ENCODE measurements at places on chromosomes 2 and 18.
A peak's percentile ranks its signal among the peaks of the same experiment; 100 is the strongest.

DNA sequence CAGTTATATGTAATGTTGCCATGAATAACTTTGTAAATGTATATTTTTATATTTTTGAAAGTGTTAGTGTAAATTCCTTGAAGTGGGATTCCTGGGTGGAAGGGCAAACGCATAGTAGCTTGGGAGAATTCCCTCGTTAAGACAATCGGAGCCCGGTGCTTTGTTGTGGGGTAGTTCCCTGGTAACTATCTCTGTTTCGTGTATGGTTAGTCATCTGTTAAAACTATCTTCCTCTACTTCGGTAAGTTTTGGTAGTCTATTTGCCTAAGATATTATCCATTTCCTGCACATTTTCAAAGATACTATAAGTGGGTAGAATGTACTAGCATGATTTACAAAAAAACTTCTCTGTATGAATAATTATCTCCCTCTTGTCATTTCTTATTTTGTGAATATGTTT is 113.8 kb upstream of the NRXN1 start:
- no peak for DNase-seq

- DNase-seq, result no peak
Observed at GRCh38 chr2:197265924-197266323, 44.7 kb downstream of the ANKRD44 start.

DNA sequence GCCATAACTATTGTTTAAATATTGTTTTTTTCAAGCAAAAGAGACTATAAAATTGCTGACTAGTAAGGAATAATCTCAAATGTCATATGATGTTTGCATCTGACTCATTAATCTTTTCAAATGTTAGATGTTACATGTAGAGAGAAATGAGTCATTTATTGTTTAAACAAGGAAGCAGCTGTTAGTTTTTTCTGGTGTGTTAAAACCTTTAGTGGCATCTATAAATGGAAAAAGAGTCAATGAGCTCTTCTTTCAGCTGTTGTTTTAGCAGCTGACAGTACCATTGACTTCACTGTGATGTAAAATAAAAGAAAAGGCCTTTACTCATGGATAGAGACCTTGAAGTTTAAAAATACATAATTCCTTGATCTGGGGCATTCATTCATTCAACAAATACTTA is 1.8 kb upstream of the KLHL41 start:
- DNase-seq, result peak; percentile 85

DNA sequence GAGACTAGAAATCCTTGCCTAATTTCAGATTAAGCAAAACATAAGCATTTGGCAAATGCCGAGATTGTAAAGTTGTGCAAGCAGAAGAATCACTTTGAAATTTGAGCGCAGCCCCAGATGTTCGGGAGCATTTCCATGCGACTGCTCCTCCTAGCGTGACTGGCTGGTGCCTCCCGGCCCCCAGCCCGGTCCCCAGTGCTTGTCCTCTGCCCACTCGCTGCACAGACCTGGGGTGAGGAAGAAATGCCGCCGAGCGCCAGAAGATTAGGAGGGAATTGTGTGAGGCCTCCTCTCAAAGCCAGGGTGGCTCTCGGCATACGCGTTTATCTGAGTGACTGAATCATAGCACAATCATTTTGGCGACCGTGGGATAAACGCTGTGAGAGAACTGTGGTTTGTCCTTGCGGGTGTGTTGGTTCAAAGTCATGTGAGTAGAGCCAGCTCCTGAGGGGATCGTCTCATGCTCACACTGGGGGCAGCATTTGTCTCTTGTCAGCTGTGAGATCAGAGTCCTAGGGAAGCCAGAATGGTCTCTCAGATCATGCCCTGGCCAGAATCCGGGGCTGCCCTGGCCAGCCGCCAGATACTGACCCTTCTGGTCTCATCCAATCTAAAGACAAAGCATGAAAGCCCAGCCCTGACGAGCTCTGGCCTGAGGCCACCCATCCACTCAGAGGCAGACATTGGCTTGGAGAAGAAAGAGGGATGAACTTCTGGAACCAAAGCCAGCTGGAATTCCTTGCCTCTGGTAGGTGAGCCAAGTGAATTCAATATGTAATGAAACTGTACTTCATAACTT is 189.3 kb downstream of the SH3RF3 start:
- DNase-seq, result no peak

DNA sequence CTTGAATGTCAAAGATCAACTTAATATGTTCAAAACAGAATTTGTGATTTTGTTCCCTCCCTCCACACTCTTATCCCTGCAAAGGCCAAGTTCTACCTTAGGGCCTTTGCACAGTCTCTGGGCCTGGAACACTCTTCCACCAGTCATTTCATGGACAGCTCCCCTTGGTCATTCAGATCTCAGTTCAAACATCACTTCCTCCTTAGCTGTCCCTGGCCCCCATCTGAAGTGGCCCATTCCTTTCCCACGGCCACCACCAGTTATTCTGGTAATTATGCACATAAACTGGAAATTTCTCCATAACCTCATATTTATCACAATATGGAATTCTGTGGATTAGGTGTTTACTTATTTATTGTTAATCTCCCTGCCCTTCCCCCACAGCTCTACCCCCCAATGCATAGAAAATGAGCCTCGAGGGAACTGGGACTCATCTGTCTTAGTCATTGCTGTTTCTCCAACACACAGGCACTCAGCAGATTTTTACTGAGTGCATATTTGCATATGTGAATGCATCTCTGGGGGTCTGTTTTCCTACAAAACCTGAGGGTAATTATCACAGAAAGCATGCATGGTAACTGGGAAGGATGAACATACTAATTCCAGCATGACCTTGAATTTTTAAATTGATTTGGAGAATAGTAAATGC is 35.5 kb upstream of the SPTBN1 start:
- no peak for DNase-seq

DNA sequence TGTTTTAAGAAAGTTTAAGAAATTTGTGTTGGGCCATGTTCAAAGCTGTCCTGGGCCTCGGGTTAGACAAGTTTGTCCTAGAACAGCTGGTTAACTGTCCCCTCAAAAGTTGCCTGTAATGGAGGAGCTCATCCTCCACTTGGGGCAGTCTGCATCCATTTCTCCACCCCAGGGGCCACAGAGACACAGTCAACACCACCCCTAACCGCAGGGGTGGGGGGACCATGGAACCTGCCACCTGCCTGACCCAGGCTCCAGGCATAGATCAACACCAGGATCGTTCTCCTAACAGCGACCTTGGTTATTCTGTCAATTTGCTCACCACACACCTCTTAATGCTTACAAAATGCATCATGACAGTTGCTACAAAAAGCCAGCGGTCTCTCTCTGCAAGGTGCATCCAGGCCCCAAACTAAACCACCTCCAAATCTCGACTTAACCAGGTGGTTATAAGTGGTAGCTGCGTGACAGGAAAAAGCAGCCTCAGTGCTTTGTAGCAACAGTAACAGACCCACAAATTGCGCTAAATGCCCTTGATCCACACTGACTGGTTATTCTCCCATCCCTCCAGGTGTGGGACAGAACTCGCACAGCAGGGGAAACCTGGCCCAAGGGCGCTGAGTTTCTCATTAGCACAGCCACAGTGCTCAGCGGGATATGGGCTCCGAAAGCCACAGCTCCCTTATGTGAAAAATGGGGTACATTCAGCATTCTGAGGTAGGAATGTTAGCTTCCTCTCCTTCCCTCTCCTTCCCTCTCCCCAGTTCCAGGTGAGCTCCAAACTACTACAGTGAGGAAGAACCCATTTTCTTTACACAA is 48.0 kb downstream of the HDLBP start:
- no peak for DNase-seq

GRCh38 chr2:138421971-138422335 is 79.6 kb upstream of the SPOPL start:
- peak; percentile 88 for DNase-seq

DNA sequence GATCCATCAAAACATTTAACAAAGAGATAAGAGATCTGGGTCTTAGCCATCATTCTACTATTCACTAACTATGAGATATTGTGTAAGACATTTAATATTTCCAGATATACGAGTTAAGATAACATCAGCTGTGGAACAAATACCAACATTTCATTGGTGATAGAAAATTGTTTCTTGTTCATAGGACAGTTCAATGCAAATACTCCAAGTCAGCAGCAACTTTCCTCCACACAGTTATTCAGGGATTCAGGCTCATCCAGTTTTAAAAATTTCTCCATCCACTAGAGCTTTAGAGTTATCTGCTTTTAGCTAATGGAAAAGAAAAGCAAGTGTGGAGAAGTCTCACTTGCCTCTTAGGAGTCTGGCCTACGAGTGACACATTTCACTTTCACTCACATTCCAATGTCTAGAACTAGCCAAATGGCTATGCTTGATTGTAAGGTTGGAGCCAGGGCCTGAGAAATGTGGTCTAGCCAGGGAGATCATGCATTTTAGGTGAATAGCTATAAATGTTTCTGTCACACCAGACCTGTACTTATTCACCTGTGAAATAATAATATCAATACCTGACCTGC is 119.3 kb upstream of the MAPRE2 start:
- DNase-seq, result no peak

- DNase-seq, result no peak
Observed at GRCh38 chr2:10142640-10142965, 20.1 kb downstream of the RRM2 start.

GRCh38 chr2:46268196-46268595 is 29.0 kb upstream of the EPAS1 start:
- no peak for DNase-seq

DNA sequence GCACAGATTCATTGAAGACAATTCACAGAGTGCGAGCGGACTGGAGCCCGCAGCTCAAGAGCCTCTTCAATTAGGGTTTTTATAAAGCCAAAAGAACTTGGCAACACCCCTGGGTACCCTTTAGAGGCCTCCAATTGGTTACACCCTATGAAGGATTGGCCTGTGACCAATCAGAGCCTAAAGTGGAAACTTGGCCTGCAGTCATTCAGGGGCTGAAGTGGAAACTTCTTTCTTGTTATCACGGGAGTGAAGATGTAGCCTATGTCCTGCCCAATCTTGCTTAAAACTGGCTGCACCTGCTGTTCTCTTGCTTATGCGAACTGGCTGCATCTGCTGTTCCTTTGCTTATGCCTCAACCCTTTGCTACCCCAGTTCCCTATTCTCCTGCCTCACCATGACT is 1.8 kb upstream of the HJURP start:
- no peak for DNase-seq

- no peak for DNase-seq
Observed at GRCh38 chr2:85439986-85440385, 21.5 kb downstream of the SH2D6 start.
